ENCODE measurements at places on chromosomes 13 and 19. TPM values are rescaled to one million over a fixed set of nuclear protein-coding genes. Genes with fewer than 3 reads are reported as not detected.

The SHISA7 gene
- 5.2 TPM for total RNA-seq

The PPP1R13L gene
- 0.59 TPM for total RNA-seq

The KCTD4 gene
- total RNA-seq = 2.1 TPM

The C5AR2 gene
- total RNA-seq = 0.99 TPM

The ZNF729 gene
- 0.11 TPM for total RNA-seq

The CGB5 gene
- total RNA-seq = 1.4 TPM

The CGB8 gene
- 0.72 TPM for total RNA-seq

The TLE2 gene
- total RNA-seq = 26.4 TPM

The PRSS57 gene
- total RNA-seq = 1.1 TPM

The SEMA6B gene
- total RNA-seq = 8.7 TPM

The PTH2 gene
- not detected for total RNA-seq

The SIGLECL1 gene
- not detected for total RNA-seq

The ZSCAN22 gene
- total RNA-seq = 2.3 TPM

The HSH2D gene
- 0.79 TPM for total RNA-seq
